ENCODE measurements at places on chromosomes 16 and 17.

GRCh38 chr17:68516732-68517131 lies 4.5 kb downstream of the PRKAR1A start:
- peak; percentile 80 for DNase-seq

GRCh38 chr17:60724647-60725046 lies 47.0 kb downstream of the BCAS3 start:
- DNase-seq = no peak

- no peak for DNase-seq
These were observed 23.2 kb upstream of the NAGLU start for GRCh38 chr17:42512733-42513251.

DNA sequence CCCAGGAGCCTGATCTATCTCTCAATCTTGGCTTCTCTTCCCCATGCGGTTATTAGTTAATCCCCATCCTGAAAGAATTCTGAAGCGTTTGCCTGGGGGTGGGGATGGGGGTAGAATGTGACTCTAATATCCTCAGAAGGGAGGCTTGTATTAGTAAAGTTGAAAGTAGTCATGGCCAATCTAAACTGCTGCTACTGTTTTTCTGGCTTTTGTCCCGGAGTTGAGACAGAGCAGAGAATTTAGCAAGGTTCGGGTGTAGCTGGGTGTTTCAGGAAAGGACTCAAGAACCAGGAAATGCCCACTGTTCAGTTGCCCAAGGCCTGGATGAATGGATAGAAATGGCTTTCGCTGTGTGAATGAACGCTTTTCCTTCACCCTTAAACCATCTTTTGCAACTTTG lies 17.6 kb upstream of the ITGAM start:
- DNase-seq = peak; percentile 31

- no peak for DNase-seq
These were observed 323.3 kb upstream of the TNRC6C start for GRCh38 chr17:77635176-77635575.

- no peak for DNase-seq
These were observed 295.3 kb downstream of the SEC14L1 start for GRCh38 chr17:77436058-77436442.

DNA sequence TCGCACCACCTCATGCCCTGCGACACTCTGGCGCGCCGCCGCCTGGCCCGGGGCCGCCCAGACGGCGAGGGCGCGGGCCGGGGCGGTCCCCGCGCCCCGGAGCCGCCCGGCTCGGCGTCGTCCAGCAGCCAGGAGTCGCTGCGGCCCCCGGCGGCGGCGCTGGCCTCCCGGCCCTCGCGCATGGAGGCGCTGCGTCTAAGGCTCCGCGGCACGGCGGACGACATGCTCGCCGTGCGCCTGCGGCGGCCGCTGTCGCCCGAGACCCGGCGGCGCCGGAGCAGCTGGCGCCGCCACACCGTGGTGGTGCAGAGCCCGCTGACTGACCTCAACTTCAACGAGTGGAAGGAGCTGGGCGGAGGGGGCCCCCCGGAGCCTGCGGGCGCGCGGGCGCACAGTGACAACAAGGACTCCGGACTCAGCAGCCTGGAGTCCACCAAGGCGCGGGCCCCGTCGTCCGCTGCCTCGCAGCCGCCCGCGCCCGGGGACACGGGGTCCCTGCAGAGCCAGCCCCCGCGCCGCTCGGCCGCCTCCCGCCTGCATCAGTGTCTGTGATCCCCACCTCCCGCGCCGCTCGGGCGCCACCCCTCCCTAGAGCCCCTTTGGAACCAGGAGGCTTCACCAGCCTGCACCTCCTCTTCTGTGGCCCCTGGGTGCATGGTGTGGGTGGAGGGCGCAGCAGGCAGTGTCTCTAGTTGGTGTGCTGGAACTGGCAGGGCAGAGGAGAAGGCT lies 82.3 kb downstream of the ARHGAP23 start:
- peak; percentile 48 for DNase-seq

- DNase-seq = no peak
These were observed 135.6 kb upstream of the COX10 start for GRCh38 chr17:13933441-13934276.

GRCh38 chr17:32590974-32591373 lies 104.2 kb downstream of the CDK5R1 start:
- DNase-seq = no peak

- DNase-seq = peak; percentile 92
These were observed 3.0 kb downstream of the PFN1 start for GRCh38 chr17:4945176-4945943.

GRCh38 chr17:42891539-42892152 lies 9.0 kb upstream of the G6PC1 start:
- DNase-seq = peak; percentile 50

DNA sequence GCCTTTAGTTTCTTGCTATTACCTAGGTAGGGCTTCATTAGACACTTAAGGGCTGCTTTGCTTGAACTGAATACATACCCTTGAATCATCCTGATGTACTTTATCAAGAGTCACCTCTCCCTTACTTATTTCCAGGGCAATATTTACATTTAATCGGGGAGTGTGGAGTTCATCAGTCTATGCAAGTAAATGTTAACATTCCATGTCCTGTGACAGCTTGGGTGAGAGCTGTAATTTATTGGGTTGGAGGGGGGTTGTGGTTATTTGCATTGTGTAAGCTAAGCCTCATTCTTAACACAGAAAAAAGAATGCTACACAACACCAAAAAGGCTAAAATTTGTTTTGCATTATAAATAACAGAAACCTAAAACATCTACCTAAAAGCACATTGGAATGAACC lies 16.7 kb downstream of the KCNJ16 start:
- no peak for DNase-seq

DNA sequence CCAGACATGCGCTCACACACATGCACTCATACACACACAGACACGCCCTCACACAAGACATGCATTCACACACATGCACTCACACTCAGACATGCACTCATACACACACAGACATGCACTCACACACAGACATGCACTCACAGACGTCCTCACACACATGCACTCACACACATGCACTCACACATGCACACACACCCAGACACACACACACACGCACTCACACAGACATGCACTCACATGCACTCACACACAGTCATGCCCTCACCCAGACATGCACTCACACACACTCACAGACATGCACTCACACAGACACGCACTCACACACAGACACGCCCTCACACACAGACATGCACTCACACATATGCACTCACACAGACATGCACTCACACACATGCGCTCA lies 2.1 kb upstream of the ZNF469 start:
- DNase-seq = no peak

DNA sequence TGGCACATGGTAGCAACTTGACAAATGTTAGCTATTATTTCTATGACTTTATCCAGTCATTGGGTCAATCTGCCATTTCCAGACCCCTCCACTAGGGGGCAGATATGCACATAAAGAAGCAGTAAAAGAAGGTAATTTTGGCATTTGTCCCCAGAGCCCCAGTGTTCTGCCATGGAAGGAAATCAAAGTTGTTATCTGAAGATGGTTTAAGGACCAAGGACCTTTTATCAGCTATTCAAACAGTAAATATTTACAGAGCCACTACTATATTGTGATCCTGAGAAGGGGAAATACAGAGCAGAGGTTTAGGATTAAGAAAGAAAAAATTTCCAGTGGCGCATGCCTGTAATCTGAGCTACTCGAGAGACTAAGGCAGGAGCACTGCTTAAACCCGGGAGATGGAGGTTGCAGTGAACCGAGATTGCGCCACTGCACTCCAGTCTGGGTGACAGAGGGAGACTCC lies 20.0 kb downstream of the TRAF4 start:
- peak; percentile 65 for DNase-seq

DNA sequence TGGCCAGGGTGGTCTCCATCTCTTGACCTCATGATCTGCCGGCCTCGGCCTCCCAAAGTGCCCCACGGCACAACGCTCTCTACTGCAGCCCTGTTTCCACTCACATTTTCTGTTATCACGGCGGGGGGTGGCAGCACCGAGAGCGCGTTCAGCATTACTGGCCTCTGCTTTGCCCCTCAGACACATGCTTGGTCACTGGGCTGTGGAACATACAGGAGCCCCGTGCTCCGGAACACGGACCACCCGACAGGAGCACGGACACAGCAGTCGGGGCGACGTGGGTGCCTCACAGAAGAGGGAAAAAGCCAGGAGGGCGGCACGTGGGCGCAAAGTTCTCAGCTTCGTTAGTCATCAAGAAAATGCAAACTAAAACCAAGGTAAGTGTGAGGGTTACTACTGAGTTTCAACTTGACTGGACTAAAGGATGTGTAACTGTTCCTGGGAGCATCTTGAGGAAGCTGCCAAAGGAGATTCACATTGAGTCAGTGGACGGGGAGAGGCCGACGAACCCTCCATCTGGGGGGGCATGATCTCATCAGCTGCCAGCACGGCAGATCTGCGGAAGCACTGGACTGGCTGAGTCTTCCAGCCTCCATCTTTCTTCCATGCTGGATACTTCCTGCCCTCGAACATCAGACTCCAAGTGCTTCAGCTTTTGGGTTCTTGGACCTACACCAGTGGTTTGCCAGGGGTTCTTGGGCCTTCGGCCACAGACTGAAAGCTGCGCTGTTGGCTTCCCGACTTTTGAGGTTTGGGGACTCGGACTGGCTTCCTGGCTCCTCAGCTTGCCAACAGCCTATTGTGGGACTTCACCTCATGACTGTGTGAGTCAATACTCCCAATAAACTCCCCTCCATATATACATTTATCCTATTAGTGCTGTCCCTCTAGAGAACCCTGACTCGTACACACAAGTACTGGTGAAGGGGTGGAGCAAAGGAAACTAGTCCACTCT lies 106.8 kb downstream of the ZNF778 start:
- DNase-seq = peak; percentile 96

GRCh38 chr16:69482410-69482991 lies 58.1 kb downstream of the CYB5B start:
- DNase-seq = peak; percentile 13

DNA sequence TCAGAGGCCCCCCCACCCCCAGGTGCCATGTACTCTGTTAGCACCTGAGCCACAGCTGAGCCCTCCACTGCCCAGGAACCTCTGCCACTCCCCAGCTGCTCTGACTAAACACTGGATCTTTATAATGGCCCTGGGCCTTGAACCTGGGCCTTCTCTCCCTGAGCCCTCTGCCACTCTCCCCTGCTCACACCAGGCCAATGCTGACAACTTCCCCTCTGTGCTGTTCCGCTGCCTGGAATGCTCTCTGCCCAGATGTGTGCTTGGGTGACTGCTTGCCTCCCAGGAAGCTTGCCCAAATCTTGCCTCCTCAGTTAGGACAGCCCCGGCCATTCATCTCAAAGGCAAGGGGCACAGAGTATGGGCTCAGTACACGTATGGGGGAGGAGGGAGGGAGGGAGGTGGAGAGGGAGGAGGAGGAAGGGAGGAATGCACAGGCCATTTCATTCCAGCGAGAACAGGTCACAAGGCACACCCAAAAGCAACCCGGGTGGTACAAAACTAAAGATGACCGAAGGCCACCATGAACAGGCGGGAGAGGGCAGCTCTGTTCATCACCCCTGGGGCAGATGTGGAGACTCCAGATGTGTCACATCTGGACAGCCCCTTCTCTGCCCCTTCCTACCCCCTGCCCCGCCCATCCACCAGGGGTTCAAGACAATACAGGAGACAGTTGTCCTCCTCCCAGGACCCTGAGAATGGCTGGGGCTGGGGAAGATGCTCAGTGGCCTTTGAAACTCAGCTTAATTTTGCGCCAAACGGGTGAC lies 15.3 kb upstream of the TNFRSF13B start:
- DNase-seq = no peak

- DNase-seq = peak; percentile 57
These were observed at the start of gene CBX2 for GRCh38 chr17:79777894-79778503. Gene CBX2, plus strand, starts transcription at chr17:79778148. Its CDS starts 88 bp downstream, at chr17:79778236.

DNA sequence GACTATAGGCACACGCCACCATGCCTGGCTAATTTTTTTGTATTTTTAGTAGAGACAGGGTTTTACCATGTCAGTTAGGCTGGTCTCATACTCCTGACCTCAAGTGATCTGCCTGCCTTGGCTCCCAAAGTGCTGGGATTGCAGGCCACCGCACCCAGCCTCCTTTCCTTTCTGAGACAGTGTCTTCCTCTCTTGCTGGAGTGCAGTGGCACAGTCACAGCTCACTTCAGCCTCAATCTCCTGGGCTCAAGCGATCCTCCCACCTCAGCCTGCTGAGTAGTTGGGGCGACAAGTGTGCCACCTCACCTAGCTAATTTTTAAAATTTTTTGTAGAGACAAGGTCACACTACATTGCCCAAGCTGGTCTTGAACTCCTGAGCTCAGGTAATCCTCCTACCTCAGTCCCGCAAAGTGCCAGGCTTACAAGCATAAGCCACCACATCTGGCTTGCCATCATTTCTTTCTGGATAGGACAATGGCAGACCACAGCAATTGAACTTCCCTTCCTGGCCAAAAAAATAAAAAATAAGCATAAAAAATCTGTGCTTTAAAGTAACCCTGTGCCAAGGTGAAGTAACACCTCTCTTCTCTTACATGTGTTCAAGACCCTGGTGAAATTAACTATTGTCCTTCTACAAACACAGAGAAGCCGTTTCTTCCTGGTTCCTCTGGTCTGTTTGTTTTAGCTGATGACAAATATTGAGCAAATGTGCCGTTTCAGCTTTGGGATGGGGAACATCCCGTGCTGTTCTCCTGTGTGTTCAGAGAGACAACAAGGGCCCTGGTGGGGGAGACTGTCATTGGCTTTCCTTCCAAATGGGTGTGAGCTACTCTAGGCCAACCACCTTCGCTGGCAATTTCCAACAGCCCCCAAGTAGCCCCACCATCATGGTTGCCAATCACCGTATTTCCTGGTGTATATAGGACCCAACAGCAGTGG lies 60.2 kb downstream of the EMP2 start:
- no peak for DNase-seq

- no peak for DNase-seq
These were observed 98.2 kb upstream of the GNAO1 start for GRCh38 chr16:56093055-56093454.

DNA sequence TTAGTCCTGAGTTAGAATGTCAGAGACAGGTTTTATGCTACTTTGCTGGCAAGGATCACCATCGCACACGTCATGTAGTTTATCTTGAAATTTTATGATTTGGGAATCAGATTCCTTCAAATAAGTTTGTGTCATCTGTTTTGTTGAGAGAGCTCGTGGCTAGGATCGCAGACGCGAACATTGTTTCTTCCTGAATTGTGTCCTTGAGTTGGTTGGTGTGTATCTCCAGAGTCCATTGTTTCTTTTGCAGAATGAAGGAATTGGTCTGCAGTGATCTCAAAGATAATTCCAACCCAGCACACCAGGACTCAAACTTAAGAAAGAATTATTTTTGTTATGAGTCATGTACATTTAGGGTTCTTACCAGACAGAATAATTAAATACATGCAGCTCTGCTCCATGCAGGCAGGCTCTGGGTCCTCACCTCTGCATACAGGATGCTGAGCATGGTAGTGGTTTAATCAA lies 51.6 kb downstream of the PRKCA start:
- DNase-seq = peak; percentile 69

DNA sequence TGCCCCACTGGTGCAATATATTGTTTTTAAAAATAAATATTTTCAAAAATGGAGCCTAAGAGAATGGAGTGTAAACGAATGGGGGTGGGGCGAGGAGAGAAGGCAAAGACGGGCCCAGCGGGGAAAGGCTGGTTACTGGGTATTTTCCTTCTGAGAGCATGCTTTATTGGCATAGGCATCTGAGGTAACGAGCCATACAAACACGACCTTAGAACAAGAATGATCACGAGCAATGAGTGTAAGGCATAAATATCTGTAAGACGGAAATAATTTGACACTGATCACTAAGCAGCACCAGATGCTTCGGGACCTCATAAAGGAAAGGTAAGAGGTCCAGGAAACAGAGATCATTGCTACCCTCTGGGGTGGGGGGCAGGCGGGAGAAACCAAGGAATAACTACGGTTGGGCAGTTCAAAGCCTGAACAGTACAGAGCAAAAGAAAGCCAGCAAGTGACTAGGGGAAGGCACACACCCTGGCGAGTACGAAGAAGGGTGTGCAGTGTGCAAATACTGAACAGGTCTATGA lies 959 bp downstream of the SSH2 start:
- DNase-seq = peak; percentile 29
